Endothelial cell (in vitro differentiated cells): ENCODE measurements at places on chromosomes 3 and 15. TPM values are rescaled to one million over a fixed set of nuclear protein-coding genes. Genes with fewer than 3 reads are reported as not detected.

- peak; percentile 85 for DNase-seq
These were observed 2.0 kb upstream of the SOX2 start for GRCh38 chr3:181709537-181710279.

DNA sequence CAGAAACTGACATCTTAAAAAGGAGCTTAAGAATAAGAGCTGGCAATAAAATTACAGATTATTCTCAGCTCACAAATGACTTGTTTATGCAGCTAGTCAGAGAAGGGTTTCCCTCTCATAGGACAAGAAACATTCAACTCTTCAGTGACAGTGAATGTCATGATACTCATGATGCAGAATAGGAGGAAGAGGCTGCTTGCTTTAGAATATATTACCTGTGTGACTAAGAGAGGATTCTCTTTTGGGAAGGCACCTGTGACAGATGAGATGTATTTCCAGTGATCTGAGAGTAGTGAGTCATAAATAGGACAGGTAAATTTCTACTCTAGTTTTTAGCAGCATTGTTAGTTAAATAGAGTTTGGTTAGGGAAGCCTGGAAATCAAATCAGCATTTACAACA lies 39.9 kb downstream of the RASA2 start:
- DNase-seq, result no peak

The LRRC15 gene
- not detected for total RNA-seq

DNA sequence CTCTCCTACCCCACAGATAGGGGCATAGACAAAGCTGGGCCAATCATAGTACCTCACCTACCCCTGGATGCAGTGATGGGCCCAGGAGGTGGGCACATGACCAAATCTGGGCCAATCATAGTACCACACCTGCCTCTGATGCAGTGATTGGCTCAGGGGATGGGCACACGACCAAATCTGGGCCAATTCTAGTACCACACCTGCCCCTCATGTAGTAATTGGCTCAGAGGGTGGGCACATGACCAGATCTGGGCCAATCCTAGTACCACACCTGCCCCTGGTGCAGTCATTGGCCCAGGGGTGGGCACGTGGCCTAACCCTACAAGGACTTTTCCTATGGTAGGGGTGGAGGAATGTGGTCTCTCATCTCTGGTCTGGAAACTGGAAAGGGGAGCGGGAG lies 56.9 kb upstream of the MEF2A start:
- DNase-seq, result no peak

DNA sequence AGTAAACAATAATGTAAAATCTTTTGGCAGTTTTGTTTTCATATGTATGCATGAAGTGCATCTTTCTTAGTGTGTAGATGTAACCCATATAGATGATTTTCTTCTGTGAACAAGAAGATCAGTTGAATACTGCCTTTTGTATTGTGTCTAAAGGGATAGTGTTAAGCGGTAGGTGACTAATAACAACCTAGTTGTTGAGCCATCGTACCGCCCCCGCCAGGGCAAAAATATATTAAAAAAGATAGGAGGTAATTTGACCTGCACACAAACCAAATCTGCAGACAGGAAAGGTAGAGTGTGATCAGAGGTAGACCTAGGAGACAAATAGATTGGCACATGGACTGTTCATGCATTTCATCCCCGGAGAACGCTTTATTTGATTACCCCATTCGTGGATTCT lies 3.3 kb upstream of the GMNC start:
- DNase-seq, result no peak

The TEX9 gene
- total RNA-seq, result 12.8 TPM

DNA sequence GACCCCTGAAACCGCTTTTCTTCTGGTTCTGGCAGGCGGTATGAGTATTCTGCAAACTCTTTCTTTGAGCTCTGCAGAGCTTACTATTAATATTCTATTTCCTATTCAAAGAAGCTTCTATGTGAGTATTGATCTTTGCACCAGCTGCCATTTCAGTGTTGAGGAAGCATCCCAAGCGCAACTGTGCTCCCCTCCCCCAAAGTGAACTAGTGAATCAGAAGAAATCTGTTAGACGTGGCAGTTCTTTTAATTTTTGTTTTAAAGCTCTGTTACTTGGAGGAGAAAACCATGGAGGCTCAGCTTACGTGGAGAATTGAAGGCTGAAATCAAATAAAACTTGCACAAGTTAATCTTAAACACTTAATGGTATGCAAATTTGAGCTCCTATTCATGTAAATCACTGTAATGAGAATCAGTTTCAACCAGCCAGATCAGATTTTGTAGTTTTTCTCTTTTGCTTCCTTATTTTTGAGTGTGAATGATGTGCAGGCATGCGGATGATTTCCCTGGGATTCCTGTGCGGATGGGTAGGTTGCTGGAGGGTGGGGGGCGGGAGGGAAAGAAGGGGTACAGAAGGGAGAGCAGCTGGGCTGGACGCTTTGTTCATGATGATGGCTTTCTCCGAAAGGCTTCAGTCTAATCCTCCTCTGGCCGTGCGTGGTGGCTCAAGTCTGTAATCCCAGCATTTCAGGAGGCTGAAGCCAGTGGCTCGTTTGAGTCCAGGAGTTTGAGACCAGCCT lies 16.1 kb upstream of the AGBL1 start:
- no peak for DNase-seq

The STOML1 gene
- total RNA-seq, result 14.3 TPM

DNA sequence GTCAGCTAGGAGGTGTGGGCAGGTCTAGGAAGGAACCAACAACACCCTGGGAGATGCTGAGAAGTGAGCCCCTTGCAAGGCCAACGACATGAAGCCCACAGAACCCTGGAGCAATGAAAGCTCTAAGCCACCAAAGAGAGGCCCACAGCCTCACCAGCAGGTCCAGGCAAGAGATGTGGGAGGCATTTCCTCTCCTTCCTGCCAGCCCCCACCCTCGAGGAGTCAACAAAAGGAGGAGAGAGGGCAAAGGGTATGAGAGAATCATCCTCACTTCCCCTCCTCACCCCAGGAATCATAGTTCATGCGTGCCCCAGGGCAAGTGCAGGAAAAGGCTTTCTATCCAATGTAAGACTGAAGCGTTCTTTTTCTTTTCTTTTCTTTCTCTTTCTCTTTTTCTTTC lies 195.8 kb downstream of the SHQ1 start:
- DNase-seq, result no peak
